PC-9 (cell line): ENCODE measurements at places on chromosomes 7 and 10. TPM values are rescaled to one million over a fixed set of nuclear protein-coding genes. Genes with fewer than 3 reads are reported as not detected.
A peak's percentile ranks its signal among the peaks of the same experiment; 100 is the strongest.

DNA sequence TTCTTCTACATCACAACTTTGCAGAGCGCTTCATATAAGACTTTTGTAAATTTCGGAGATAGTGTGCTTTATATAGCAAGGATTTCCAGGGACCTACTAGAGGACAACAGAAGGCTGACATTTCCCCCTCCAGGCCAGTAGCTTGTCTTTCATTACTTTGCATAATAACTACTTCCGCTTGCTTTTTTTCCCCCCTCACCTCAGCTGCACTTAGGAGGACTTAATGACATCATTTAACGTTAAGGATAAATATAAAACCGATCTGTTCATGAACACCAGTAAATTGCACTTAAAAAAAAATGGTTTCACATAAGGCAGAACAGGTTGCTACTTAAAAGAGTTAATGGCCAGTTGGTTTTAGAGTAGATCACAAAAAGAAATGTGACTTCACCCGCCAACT, 172.3 kb downstream of the AUTS2 start:
- DNase-seq: no peak

DNA sequence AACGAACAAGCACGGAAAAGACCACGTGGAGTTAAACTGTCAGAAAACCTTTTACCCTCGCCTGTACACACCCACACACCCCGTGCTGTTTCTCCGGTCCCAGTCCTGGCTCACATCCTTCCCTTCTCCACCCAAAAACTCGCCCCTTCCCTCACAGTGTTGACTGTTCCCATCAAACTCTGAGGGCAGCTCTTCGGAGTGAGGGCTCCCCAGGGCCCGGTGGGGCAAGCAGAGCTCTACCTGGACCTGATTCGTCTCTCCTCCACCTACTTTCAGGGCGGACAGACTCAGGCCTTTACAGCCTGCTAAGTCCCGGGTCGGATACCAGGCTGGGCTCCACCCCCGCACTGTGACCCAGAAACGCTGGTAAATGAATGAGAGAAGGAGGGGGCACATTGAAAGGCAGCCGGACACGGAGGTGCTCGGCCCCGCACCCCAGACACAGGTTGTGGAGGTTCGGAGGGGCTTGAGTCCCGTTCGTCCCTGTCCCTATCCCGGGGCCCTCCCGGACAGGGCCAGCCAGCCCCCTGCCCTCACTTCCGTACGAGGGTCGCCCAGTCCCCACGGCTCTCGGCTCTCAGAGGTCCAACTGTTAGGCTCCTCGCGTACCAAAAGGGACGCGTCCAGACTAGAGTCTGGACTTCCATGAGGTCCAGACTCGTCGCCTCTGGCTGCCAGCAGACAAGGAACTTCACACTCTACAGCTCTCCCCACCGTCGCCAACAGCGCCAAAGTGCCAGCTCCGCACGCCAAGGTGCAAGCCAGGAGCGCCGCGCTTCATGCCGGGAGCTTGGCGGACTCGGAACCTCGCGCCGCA, 31.7 kb upstream of the ASL start:
- DNase-seq: no peak

- DNase-seq: no peak
These were observed 62.7 kb downstream of the VPS41 start for GRCh38 chr7:38846280-38846679.

DNA sequence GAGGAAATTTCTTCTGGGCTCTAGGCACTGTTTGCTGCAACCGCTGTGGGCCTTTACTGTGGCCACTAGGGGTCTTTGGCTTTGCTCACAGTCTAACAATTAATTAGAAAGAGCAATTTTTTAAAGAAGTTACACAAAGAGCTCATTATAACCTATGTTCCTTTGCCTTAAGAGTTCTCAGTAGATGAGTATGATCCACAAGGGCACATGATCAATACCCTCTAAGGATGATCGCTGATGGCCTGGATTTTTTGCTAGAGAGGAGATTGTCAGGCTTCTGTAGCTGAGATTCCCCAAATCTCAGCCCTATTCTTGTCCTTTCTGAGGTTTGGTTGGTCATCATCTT, 80.8 kb upstream of the RHOBTB1 start:
- no peak for DNase-seq

DNA sequence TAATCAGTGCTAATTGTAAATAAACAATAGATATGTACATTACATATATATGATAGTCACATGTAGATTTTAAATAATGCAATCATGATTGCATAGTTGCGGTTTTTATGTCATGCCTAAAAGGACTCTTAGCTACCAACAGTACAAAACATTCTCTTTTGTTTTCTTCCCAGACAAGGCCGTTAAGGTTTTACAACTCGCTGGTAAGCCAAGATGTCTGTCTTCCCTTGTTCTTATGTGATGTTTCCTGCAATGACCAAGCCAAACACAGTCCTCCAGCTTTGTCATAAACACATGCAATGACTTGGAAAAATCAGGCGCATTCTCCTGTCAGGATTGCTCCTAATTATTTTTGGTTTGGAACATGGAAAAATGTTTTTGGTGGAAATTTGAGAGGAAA, 192.3 kb upstream of the GLI3 start:
- no peak for DNase-seq

RHEB gene
- 201 and 202 TPM in 2 replicates for total RNA-seq

DNA sequence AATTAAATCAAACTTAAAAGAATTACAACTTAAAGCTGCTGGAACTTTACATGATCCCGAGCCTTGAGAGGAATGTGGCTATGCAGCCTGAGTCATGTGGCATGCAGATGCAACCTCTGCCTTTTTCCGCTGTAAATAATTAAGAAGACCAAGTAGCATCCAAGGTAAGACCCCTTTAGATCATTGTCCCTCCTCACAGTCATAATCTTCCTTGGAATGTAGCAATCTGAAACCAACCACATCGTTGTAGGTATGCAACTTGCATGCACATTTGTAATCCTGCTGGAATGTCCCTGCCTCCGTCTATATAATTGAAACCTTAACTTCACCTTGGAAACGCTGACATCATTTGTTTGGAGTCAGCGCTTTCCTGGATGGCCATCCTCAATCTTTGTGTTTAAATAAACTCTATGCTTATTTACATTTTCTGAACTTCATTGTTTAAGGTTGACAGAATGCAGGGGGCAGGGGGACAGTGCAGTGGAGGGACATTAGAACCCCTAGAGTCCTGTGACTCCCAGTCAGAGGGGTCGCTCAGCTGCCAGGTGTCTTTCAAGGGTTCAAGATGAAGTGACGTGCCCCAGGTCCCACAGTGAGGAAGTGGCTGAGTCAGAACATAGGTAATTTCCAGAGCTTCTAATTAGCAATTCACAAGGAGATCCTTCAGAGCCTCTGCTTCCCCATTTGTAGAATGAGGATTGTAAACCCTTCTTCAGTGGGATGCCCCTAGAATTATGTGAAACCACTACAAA, 110.7 kb downstream of the RALA start:
- peak; percentile 48 for DNase-seq

- DNase-seq: no peak
These were observed 9.2 kb upstream of the HNRNPF start for GRCh38 chr10:43417950-43418768.

DNA sequence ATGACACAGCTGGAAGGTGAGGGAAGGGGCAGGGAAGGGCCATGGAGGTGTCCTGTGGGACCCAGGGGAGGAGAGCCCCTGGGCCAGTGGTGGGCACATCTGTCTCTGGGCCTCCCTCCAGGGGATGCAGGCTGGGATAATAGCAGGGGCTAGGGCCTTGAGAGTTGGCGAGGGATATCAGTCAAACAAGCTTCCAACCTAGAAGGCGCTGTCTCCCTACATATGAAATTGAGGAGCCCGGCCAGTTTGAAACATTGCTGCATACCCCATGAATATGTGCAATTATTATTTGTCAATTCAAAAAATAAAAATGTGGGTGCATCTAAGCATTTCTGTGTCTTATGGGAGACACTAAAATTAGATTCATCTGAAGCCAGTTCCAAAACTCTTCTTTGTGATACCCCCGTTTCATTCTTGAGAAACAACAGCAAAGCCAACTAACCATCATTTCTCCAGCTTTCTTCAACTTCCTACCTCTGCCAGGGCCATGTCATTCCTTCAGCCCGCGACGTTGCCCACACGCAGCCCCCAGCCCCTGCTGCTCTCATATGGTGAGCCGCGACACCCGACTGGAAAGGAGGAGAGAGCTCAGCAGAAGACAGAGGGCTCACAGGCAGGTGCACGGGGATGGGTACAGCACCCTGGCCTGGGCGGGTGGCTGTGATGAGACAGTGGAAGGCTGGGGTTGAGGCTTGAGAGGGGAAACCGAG, 418.7 kb downstream of the GLRX3 start:
- DNase-seq: no peak

DNA sequence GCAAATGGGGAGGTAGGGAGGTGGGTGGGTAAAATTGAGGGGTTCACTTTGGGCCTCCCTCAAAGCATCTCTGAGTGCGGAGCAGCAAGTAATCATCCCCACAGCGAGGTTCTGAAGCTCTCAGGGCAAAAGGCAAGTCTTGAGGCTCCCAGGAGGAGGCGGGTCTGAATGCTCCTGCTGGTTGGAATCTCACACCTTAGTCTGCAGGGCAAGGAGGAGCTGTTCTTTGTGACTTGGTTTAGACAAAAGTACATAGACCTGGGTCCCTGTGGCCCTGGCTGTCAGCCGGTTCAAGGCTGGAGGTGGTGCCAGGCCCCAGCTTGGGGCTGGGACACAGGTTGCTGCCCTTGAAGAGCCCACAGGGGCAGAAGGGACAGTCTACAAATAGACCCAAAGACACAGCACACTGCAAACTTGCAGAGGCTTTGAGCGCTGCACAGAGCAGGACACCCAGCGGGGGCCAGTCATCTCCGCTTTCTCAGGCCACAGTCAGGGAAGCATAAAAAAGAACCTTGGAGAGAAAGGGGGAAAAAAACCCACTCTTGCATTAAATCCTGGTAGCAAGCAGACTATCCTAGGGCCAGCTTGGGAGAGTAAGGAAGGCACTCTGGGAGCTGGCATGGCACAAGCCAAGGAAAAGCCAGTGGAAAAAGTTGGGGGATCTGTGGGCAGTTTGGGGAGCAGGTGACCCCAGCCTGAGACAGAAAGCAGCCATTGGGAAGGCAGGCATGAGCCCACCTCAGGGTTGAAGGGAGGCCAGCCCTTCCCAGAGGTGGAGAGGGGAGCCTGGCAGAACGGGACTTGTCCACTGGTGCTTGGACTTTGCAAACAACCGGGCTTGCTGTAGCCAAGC, 926 bp upstream of the C10orf71 start:
- DNase-seq: no peak

DNA sequence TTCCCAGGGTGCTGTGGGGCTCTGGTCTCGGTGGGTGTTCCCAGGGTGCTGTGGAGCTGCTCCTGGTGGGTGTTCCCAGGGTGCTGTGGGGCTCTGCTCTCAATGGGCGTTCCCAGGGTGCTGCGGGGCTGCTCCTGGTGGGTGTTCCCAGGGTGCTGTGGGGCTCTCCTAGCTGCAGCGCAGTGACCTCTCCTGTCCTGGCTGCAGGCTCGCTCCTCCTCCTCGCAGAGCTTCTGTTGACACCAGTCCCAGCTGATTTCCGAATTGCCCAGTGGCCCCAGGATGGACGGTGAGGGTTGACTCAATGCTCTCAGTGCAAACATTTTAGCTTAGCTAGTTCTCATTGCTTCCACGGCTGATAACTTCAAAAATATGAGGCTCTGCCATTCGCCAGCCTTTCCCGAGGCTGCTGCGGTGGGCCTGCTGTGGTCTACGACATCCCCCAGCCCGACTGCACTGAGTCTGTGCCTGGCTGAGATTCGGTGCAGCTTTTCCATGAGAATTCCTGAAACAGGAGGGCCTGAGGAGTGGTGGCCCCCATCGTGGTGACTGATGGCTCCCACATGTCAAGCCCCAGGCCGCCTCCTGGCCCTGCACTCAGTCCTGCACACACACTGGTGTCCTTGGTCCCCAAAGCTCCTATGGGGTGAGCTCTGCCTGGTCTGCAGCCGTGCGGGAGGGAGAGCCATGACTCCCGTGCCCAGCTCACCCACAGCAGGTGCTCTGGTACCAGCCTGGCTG, 58.3 kb upstream of the NKX6-2 start:
- DNase-seq: no peak

- no peak for DNase-seq
These were observed 54.8 kb upstream of the RAB11FIP2 start for GRCh38 chr10:118101501-118101900.

DNA sequence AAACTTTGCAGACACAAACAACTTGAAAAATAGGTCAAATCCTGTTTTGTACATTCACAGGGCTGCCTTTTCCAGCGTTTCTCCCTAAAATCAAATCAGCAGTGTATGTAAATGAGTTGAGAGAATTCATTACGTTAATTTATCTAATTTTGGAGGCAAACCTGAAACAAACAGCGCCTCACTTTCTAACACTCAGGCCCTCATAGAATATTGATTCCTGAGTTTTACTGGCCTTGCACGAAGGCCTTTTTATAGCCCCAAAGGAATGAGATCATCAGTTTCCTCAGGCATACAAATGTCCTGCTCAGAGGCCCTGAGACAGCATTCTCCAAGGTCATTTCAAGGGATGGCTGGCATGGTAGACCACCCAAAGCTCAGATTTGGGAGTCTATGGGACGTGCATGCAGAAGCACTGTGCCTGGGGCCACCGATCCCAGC, 131.7 kb upstream of the CHST15 start:
- DNase-seq: no peak

DNA sequence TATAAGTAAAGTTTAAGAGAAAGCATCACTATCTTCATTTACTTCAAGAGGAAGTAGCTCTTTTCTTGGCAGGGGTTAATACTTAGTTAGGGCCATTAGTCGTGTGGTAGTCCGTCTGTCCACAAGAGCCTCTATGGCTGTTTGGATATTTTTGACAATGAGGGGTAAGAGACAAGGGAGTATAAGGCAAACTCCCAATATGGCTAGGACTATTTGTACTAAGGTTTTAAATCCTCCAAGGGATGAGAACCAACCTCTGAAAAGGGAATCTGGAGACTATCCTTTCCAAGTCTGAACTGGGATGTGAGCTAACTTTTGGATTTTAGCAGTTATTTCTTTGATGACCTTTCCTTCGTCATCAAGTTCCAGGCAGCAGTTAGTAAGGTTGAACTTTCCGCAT, at the start of gene ZNF117:
Gene ZNF117, minus strand, starts transcription at position 101 of the 400 bp plus-strand sequence.
- DNase-seq: no peak

DNA sequence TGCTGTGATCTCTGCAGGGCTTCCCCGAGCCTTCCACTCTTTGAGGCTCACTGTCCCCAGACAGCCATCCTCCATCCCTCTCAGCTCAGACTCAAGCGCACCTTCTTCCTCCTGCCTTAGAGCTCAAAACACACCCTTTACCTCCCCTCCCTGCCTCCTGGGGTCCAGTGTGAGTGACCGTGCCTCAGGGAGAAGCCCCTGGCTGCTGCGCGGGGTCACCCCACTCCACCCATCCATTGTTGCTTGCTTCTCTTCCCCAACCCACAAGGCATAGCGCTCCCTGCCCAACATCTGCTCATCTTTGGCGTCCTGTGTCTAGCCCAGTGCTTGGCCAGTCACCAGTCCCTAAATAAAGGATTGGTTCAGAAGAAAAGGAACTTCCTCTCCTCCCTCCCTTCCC, 170.3 kb downstream of the TCERG1L start:
- no peak for DNase-seq

DNA sequence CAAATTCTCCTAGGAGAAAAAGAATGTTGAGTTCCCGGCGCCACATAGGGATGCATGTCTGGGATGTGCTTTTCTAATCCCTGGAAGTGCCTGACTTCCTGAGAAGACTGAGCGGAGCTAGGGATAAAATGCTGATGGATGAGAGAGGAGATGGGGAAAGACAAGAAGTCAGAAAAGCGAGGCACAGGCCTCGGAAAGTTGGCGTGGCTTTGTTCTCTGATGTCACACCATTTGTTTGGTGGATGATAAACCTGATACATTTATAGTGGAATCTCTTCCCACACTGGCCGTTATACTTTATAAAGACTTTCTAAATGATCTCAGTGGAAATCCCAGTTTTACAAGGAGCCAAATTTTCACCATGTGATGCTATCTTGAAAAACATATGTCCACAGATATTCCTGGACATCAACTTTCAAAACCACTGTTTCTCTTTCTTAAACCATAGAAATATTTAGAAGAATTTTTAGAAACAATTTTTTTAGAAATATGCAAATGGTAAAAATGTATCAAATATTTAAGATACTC, 188.8 kb upstream of the SVIL start:
- no peak for DNase-seq
